Tibial nerve (tissue), 4 donors: ENCODE measurements at places on chromosomes 2 and 18. TPM values are rescaled to one million over a fixed set of nuclear protein-coding genes. Genes with fewer than 3 reads are reported as not detected.

The NOL4 gene
- total RNA-seq = not detected

The MTCL1 gene
- total RNA-seq = 18.3 TPM

The PPP1R1C gene
- total RNA-seq = 4.3 TPM

The ERBB4 gene
- 3.3 TPM for total RNA-seq

The NT5C1B gene
- total RNA-seq = not detected

The TMEM247 gene
- total RNA-seq = not detected

The DIPK1C gene
- total RNA-seq = 0.44 TPM

DNA sequence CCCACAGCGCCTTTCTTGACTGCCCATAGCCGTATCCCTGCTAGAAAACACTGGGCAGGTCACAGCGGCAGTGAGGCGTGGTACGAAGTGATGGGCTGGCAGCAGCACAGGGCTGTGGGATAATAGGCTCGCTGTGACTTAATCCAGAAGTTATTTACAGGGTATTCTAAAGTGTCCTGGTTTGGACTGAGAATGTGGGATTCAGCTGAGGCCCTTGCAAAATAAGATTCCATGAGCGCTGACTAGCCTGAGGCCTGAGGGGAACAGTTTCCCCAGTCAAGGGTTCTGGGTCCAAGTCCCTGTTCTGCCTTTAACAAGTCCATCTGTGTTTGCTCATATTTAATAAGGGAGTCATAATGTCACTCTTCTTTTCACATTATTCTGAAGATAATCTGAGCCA is 34.6 kb downstream of the SETBP1 start:
- H3K27me3 ChIP-seq = no peaks in the 10 kb centered on the region
- H3K4me3 ChIP-seq = no peak overlapping the region
- H3K27ac ChIP-seq = peak overlapping the region; percentile 49
- H3K36me3 ChIP-seq = no peaks in the 10 kb centered on the region
- no peaks in the 10 kb centered on the region for H3K4me1 ChIP-seq

GRCh38 chr18:58766164-58766563 is 94.9 kb downstream of the MALT1 start:
- no peaks in the 10 kb centered on the region for H3K36me3 ChIP-seq
- H3K4me3 ChIP-seq = no peak overlapping the region
- no peaks in the 10 kb centered on the region for H3K27me3 ChIP-seq
- no peak overlapping the region for H3K27ac ChIP-seq
- no peak for DNase-seq

GRCh38 chr2:51329512-51329911 is 297.6 kb upstream of the NRXN1 start:
- no peaks in the 10 kb centered on the region for H3K4me1 ChIP-seq
- no peak for DNase-seq
- H3K27me3 ChIP-seq = no peaks in the 10 kb centered on the region
- no peak overlapping the region for H3K4me3 ChIP-seq

DNA sequence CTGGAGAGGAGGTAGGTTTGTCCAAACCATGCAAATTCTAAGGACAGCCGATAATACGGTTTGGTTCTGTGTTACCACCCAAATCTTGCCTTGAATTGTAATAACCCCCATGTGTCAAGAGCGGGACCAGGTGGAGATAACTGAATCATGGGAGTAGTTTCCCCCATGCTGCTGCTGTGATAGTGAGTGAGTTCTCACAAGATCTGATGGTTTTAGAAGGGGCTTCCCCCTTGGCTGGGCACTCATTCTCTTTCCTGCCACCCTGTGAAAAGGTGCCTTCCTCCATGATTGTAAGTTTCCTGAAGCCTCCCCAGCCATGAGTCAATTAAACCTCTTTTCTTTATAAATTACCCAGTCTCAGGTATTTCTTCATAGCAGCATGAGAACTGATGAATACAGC is 295.2 kb downstream of the NBAS start:
- no peaks in the 10 kb centered on the region for H3K27me3 ChIP-seq
- no peaks in the 10 kb centered on the region for H3K36me3 ChIP-seq
- no peak for DNase-seq
- H3K4me1 ChIP-seq = no peaks in the 10 kb centered on the region

- H3K4me1 ChIP-seq = no peaks in the 10 kb centered on the region
- no peaks in the 10 kb centered on the region for H3K36me3 ChIP-seq
- H3K4me3 ChIP-seq = no peak overlapping the region
These were observed 220.1 kb downstream of the HAUS1 start for GRCh38 chr18:46324087-46324955.

DNA sequence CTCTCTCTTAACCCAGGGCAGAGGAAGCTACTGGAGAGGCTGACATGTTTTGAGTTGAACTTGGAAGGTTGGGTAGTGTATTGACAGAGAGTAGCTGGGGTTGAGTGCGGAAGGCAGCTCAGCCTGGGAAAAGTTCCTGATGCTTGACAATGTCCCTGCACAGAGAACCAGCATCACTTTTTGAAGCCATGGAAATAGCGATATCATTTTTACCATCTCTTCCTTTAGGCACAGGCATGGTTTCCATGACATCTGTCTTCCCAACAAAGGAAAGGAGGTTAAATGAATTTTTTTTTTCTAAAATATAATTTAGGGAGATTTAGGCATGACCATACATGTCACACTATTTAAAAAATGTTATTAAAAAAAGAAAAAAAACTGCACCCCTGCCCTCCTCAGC is 78.3 kb upstream of the KCNE4 start:
- no peaks in the 10 kb centered on the region for H3K36me3 ChIP-seq
- H3K27ac ChIP-seq = no peak overlapping the region
- no peaks in the 10 kb centered on the region for H3K4me1 ChIP-seq
- H3K4me3 ChIP-seq = no peak overlapping the region

- H3K36me3 ChIP-seq = no peaks in the 10 kb centered on the region
- H3K4me3 ChIP-seq = no peak overlapping the region
- peaks cover 49% of the 10 kb centered on the region for H3K4me1 ChIP-seq
- no peak for DNase-seq
These were observed 5.1 kb downstream of the SFT2D3 start for GRCh38 chr2:127706215-127706990.

DNA sequence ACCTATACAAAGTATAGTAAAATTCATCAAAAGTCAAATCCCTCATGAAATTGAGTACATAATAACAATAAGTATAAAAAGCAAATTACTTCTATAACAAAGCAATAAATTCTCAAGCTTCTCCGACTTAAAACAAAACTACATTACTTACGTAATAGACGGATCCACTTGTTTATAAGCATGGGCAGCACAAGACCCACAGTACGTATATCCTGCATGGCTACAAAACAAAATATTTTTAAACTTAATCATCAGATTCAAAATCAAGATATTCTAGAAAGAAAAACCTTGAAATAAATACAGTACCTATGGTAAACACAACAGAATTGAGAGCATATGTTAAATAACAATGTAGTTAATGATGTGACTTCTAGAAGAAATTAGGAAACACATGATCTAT is 78.9 kb downstream of the MEMO1 start:
- no peaks in the 10 kb centered on the region for H3K4me1 ChIP-seq
- no peak overlapping the region for H3K4me3 ChIP-seq
- DNase-seq = no peak
- H3K36me3 ChIP-seq = no peaks in the 10 kb centered on the region
- no peak overlapping the region for H3K27ac ChIP-seq
- no peaks in the 10 kb centered on the region for H3K27me3 ChIP-seq
